ENCODE measurements at places on chromosomes 6 and 20.

GRCh38 chr6:105321207-105321606, 81.7 kb downstream of the PREP start:
- DNase-seq, result no peak

DNA sequence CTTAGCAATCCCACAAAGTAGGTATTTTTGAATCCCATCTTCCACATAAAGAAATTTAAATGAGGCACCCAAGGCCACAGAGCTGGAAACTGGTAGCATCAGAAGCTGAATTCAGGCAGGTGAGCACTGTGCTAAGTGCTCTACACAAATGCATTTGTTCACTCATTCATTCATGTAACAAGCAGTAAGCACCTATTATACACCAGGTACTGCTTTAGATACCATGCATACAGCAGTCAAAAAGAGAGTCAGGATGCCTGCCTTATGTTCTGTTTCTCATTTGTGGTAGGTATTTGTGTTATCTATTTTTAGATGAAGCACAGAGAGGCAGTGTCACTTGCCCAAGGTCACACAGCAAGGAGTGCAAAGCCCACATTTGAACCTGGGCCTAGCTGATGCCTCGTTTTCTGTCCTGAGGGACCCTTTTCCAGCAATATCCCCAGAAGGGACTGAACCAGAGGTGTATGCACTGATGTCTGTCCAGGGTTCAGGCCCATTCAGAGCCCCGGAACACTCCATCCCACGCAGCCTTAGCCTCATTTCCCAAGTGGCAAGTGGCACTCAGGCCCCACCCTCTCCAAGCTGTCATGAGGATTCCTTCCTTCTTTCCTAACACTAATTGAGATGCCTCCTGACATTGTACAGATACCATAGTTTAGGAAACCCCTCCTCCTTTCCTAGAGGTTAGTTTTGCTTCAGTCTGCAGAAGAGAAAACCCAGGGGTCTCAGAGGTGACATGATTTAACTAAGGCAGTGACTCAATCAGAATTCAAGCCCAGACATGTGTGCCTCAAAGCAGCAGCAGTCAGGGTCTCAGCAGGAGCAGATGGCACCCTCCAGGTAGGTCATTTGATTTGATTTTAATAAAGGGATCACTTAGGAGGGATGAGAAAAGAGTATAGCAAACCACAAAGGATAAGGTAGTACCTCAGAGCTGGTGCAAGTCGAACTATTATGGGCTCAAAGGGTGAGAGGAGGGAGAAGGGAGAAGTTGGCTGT, 61.2 kb upstream of the SIRPA start:
- no peak for DNase-seq

DNA sequence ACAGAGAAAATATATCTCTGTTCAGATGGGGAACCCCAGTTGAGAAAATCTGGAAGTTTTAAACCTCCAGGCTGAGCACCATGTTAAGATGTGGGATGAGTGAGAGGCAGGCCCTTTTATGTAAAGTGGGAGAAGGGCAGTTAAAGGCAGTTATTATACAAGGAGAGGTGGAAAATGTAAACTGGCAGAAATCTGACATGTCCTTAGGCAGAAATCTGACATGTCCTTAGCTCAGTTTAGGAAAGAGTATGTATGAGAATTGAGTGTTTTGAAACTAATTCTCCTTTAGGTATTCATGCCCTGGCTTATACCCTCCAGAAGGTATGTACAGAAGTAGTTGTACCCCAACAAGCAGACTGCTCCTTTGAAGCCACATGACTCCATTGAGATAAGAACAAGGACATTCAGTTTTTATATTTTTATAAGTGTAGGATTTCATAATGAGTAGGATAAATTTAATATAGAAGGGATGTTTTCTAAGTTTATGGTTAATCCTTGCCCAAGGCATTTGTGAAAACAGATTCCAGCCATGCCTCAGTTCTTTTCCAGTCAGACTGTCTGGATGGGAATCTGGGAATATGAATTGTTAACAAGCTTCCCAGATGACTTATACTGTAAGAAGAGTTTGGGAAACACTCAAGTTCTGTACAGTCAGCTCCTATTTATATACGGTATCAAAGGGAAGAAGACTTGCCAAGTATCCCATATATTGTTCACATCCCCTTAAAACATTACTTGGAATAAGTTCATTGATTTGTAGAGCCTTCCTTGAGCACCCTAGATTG, 87.7 kb downstream of the SCAND1 start:
- DNase-seq, result no peak

- no peak for DNase-seq
Observed at GRCh38 chr20:58054082-58054779, 174.2 kb downstream of the ANKRD60 start.

DNA sequence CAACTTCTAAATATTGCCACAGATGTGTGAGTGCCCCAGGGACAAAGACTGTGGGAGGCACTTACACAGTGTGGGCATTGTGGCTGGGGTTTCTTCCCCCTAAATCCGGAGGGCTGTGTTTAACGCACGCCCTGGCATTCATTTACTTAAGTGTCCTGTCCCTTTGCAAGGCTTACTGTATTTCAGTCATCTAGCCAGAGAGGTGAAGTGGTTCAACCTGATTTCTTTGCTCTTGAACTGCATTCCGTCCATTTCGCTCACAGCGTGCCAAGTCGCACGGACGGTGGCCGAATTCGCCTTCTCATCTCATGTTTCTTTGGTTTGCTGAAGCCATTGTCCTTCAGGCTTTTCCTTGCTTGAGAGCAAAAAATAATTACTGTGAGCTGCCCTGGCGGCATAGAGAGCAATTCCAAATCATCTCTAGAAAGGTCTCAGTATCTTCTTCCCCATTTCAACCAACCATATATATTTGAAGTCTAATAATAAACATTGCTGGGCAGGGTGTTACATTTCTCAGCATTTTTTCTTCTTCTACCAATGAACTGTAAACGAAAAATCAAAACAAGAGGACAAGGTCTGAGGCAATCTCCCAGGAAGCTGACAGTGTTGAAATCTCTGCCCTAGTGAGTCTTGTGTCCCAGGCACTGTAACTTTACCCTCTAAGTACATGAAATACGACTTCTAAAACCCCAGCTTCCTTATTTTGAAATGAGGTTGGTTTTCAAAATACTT, 16.9 kb downstream of the SYTL3 start:
- no peak for DNase-seq

DNA sequence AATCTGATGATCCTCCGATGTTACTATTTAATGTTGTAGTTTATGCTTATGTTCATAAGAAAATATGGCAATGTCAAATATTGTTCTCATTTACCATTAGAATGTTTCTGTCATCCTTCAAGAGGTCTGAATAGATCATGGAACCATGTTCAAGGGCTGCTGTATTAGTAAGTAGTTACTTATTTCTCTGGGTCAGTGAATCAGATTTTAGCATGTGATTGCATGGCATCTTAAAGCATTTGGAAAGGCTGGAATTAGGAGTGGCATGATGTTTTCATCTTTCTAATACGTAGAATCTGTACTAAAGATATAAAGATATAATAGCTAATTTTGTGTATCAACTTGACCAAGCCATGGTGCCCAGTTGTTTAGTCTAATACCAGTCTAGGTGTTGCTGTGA, 40.5 kb upstream of the NKX2-4 start:
- no peak for DNase-seq

GRCh38 chr6:23620911-23621401, 505.1 kb upstream of the NRSN1 start:
- no peak for DNase-seq

GRCh38 chr6:147769496-147770087, 261.1 kb downstream of the SAMD5 start:
- DNase-seq, result no peak

GRCh38 chr20:10667077-10667401, 6.8 kb downstream of the JAG1 start:
- DNase-seq, result no peak
